NCI-H187 treated with DMSO at 0.1 percent for 48 hours (cell line): ENCODE measurements at places on chromosomes 2 and 18.

DNA sequence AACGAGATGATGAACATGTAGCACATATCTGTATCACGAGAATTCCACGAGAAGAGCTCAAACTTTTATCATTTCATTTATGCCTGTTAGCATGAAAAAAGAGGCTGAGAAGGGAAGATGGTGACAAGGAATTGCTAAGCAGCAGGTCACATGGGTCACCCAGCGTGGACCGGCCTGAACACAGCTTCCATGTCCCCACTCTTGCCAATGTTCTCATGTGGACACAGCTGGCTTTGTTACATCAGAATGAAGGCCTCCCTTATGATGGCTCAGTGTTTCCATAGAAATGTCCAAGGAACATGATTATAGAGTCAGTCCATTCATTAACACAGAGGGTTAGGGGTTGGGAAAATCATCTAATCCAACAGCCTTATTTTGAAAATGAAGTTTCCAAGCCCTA, 215.4 kb downstream of the CMPK2 start:
- DNase-seq = no peak

DNA sequence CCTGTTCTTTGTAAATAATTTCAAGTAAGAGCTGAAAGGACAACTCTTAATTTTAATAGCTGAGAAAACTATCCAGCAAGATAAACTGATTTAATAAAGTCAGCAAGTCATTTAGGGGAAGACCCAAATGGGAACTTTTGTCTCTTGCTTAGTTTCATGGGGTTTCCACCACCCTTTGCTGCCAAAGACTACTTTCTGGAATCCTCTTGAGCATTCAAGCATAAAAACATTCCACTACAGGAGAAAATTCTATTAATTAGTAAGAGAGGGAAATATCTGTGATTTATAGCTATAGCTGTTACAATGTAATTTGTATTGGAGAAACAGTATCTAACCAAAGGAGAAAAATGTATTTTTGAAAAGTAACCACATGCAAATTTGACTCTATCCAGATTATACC, 20.6 kb downstream of the EFEMP1 start:
- no peak for DNase-seq

DNA sequence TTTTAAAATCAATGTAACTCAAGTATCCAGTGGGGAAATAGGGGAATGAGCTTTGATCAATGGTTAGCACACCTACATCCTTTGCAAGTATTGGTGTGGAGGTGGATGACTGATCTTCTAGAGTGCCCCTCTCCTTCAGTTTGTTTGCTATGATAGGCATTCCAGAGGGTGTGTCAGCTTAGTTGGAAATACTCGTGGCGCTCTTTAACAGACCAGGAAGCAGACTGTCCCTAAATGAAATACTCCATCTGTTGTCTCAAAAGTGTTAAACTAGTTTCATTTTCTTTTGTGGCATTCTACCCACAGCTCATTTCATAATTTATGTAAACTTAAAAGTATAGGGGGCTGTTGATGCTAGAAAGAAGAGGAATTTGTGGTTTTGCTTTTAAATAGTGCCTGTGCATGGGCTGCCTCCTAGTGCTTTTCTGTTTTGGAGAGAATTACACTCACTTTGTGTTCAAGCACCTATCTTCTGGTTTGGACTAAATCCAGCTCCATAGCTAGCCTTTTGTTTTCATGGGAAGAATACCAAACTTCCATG, 66.2 kb downstream of the STAT1 start:
- no peak for DNase-seq

GRCh38 chr2:207760453-207760852, 9.3 kb downstream of the FZD5 start:
- DNase-seq = no peak

DNA sequence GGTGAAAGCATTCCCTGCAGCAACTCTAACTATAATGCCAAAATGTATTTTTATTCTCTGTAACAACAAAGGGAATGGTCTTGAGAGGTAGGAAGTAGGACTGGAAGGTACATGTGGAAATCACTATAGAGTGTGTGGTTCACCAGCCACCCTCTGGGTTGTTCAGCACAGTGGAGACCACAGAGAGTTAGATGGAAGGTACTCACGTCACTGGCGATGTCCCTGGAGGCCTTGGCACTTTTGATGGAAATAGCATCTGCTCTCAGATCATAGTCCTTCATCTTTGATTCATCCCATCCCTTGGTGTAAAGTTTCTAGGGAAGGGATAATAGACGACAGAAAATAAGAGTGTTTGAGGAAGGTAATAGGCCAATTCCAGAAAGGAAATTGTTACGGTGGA, 124.0 kb downstream of the NEB start:
- no peak for DNase-seq
